ENCODE measurements at places on chromosomes 6 and 20.

GRCh38 chr6:1385129-1386037 lies 4.0 kb upstream of the FOXF2 start:
- DNase-seq = no peak

- DNase-seq = no peak
Measured at GRCh38 chr20:41185013-41185757, 47.8 kb downstream of the PLCG1 start.

DNA sequence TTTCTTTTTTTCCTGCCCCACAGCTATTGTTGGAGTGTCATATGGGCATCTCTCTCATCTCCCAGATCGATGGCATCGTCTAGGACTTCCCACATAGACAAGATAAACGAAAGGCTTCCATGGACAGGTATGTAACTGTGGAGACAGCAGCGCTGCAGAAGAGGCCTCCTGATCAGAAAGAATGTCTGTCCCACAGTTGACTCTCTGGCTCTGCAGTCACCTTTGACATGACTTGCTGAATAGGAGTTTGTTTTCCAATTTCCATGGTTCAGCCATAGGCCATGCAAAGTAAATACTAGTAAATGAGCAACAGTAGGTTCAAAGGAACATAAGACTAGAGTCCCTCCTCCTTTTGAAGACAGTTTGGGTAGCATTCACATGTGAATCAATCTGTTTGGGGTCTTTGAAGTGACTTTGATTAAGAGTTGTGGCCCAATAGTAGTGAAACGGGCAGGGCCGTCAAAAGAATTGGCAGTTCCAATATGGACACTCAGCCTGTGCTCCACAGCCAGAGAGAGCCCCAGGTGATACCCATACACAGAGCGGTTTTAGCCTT lies 134.7 kb upstream of the IFNGR1 start:
- no peak for DNase-seq

DNA sequence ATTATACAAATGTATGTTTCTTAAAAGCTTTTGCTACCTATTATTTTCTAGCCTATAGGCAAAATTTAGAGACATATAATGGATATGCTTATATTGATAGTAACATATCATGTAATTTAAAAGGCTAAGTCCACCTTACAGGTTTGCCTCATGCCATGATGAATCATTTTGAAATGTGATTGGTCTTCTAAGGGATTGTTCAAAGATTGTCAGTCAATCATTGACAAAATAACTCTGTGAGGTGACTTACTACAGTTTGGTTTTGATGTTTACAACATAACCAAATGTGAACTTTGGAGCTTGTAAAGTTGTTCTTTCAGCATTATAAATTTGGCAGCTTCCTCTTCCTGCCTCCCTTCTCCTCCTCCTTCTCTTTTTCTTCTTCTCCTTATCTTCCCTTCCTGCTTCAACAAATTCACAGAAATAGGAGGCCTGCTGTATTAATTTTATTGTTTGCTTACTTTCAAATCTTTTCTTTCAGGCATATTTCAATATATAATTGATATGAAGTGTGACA lies 39.7 kb upstream of the ZFP64 start:
- no peak for DNase-seq

GRCh38 chr6:33785778-33786177 lies 3.2 kb downstream of the LEMD2 start:
- no peak for DNase-seq

GRCh38 chr20:50221501-50222308 lies 31.1 kb downstream of the CEBPB start:
- DNase-seq = no peak

DNA sequence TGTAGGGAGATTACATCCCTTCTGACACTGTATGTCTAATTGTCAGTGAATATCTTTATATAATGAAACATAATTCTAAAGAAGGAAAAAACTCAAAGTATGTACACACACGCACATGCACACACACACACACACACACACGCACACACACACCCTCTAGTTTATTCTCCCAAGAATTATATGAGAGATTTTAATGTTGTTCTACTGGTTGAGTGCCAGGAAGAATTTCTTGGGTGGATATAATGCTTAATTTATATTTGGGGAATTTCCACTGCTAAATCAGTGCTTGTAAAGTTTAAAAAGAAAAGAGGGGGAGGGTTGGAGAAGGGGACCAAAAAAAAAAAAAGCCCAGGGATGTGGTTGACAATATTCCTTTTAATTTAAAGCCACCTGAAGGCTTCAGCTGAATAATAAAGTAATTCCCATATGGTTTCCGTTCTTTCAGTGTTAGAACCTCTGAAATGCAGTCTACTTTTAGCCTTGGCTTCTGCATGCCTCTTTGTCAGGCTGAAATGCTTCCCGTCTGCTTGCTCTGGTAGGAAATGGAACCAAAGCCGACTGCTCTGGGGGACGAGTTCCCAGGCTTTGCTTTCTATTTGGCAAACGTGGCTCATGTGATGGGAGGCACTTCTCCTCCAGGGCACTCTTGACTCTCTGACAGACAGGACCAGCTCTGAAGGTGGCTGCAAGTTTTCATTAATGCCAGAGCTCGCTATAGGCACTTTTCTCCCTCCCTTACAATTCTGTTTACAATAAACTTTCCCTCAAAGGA lies 225.4 kb downstream of the PRL start:
- DNase-seq = peak; percentile 15

DNA sequence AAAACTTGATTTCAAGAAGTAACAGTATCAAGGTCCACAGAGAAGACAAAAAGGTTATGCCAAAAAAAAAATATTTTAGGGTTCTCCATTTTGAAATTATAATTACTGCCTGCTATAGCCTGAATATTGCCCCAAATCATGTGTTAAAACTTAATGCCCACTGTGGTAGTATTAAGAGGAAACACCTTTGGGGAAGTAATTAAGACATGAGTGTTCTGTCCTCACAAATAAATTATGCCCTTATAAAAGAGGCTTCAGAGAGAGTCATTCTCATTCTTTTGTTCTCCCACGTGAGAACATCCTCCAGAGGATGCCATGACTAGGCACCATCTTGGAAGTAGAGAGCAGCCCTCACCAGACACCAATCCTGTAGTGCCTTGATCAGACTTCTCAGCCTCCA lies 66.2 kb downstream of the GMDS start:
- no peak for DNase-seq

GRCh38 chr6:127518191-127518709 lies 885 bp downstream of the MTCL3 start:
- DNase-seq = no peak

GRCh38 chr20:52242237-52243230 lies 51.0 kb upstream of the ZFP64 start:
- DNase-seq = no peak

DNA sequence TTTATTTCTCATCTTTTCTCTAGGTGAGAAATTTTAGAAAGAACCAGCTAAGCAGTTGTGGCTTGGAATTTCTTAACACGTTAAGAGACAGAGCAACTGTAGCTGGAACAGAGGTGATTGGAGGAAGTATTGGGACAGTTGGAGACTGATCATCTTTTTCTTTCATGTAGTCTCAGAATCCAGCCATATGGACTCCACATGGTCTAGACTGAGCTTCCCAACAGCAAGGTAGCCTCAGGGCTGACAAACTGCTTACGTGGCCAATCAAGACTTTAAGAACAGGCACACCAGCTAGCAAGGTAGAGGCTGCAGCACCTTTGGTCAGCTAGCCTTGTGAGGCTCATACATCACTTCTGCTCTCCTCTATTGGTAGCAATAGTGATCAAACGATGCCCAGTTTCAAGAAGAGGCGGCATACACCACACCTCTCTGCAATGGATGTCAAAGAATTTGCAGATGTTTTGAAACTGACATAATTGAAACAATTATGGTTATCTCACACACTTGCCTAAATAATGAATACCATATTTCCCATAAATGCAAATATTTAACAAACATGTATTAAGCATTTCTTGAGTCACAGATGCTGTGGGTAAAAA lies 590.5 kb upstream of the SLC35B3 start:
- no peak for DNase-seq

DNA sequence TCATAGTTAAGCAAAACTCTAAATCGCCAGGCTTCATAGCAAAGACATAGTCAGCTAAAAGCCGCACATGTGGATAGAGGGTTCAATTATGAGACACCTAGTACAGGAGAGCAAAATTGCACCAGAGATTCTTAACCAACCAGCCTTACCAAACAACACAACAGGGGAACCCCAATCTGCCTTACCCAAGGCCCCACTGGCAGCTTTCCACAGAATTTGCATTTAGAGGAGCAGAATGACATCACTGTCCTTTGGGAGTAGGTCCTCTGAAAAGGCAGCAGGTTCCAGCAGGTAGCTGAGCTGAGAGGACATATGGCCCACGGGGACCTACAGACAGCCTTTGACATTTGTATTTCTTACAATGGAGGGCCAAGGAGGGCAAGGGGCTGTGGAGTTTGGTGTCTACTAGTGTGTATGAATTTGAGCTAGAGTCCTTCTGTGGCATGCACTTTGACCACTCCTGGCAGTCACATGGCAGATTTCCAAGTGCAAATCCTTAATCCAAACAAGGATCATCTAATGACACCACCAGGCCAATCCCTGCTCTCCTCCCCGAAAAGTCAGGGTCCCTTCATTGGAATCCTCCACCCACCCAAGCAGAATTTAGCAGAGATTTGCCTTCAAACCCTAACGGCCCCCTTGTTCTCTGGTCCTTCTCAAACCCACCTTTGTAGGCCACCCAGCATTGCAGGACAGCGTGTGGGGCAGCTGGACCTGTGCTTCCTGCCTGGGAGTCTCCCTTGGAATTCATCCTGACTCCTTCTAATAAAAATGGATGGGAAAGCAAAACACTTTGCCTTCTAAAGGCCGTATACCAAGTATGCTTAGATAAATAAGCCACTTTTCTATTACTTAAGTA lies 171.2 kb upstream of the SUPT3H start:
- DNase-seq = no peak

GRCh38 chr6:170316071-170316470 lies 9.5 kb downstream of the FAM120B start:
- no peak for DNase-seq

- DNase-seq = no peak
Measured at GRCh38 chr6:132131758-132132157, 180.6 kb upstream of the CCN2 start.

GRCh38 chr6:116277124-116277523 lies 2.6 kb downstream of the TSPYL1 start:
- no peak for DNase-seq

DNA sequence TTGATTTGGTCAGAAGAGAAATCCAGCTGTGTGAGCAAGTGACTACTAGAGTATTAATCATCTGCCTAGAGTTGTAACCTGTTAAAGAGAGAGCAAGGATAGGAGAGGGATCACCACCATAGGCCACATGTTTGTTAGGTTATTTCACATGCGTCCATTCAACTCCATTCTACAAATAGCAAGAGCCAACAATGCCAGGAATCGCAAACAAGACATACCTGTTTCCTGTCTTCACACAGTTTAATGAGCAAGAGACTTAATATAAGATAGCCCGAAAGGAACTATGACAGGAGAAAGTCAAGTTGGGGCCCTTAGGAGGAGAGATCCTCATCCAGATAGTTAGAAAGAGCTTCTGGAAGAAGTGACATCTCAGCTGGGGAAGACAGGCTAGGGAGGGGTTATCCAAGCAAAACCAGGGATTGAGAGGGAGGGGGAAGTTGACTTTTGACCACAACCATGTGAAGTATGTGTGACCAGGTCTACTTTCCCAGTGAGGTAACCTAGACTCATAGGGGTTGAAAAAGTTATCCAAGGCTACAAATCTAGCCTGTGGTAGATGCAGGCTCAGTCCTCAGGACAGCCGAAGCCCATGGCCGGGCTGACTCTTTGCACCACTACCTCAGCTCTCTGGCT lies 147.4 kb downstream of the ALDH8A1 start:
- DNase-seq = no peak

DNA sequence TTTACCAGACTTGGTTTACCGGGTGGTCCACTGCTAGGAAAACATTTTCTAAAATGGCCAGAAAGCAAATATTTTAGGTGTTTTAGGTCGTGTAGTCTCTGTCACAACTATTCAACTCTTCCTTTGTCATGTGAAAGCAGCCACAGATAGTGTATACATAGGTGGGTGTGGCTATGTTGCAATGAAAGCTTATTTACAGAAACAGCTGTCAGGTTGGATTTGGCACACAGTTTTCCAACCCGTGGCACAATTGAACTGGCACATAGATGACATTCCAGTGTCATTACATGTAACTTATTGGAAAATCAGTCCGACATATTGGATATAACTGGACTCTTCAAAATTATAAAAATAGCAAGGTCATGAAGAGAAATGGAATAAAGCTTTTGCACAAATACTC lies 68.9 kb upstream of the KCNQ5 start:
- DNase-seq = no peak

DNA sequence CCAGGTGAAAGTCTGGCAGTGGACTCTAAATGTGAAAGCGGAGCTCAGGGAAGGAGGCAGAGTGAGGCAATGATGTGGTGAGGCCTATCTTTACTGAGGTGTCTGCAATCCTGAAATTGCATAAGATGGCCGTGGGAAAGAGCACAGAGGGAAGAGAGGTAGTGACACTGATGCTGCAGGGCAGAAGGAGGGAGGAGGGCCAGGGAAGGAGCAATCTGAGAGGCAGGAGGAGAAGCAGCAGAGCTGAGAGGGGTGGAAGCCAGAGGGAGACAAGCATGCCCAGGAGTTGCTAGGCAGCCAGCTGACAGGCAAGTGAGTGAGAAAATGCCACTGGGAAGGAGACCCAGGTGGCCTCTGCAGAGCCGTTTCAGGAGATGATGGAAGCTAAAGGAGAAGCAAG lies 97.4 kb upstream of the CNR1 start:
- DNase-seq = no peak

DNA sequence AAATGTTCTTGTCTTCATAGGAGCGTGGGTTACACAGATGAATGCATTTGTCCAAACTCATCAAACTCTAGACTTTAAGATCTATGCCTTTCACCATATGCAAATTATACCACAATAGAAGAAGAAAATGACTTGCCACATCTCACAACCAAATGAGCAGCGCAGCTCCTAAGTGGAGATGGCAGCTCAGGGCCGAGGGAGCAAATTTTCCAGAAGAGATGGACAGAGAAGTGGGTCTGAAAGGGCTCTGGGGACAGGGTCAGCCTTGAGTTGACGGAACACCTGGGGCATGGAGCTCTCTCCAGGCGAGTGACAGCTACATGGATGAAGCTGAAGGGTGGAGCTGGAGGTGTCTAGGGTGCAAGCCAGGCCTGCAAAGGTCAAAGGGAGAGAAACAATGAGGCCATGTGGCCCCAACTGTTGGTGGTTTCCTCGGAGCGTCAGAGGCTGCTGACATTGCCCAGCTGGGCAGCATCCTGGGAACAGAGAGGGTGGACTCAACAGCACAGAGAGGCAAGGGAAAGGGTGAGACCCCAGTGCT lies 228.3 kb downstream of the NRN1 start:
- no peak for DNase-seq

All from iPS DF 19.7 (cell line).